GM12864 (cell line): ENCODE measurements at places on chromosomes 16 and 17.

- no peak for DNase-seq
Measured at GRCh38 chr16:25093208-25094061, 18.1 kb upstream of the LCMT1 start.

DNA sequence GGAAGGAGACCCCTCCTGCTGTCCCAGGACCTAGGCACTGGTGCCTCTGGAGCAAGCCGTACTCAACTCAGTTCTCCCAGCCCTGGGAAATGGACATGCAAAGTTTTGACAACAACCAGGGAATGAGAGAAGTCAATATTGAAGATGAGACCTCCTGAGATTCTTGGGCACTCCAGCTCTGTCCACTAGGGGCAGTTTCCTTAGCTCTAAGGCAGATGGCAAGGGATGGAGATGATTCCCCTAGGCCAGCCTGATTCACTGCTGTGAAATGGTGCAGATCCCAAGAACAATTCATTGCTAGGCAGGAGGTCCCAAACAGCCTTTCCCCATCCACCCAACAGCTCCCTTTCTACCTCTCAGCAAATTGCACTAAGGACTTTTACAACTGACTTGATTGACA, 20.5 kb upstream of the SDR42E2 start:
- no peak for DNase-seq

DNA sequence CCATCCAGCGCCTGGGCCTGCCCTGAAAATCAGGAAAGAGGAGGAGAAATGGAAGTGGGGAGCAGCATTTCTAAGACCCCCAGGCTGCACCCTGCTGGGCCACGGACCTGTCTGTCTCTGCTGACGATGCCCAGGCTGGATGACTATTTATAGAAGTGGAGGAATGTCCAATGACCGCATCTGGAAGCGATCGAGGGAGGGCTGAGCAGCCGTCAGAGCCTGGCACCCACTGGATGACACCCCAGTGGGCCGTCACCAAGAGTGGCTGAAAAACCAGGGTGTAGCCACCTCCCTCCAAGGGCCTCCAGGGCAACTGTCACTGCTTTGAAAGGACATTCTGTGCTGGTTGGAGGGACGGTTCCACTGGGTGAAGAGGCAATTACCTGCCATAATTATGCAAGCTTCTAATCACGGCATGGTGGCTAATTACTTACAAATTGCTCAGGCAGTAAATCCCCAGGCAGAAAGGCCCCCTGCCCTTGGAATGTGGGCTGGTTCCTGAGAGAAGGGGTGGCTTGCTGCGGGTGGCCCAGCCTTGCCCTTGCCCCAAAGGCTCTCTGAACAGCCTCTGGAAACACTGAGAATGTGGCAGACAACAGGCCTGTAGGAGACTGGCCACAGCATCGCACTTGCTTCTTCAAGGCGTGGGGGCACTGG, 332.1 kb downstream of the C16orf95 start:
- no peak for DNase-seq

GRCh38 chr17:80991645-80992076, at the start of gene CHMP6:
Gene CHMP6, plus strand, starts transcription at chr17:80991841. Its CDS starts 78 bp downstream, at chr17:80991919.
- no peak for DNase-seq

GRCh38 chr17:68127914-68128313, 92.4 kb downstream of the KPNA2 start:
- DNase-seq: no peak

- no peak for DNase-seq
Measured at GRCh38 chr17:58339755-58340404, 11.3 kb upstream of the TSPOAP1 start.

DNA sequence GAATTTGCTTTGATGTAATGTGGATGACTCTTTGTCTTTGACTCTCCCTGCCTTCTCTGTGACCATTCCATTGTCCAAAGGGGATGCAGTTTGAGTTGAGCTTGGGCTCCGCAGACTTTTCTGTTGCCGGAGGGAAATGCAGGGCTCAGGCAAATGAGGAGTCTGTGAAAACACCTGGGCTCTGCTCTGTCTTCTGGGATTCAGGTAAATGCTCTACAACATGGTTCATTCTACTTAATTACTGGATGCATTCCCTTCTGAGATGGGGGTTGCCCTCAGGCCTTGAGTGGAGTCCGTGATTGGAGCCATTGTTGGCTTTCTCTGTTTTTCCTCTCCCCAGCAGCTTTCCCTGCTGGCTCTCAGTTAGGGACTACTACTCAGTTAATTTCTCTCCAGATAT, 26.4 kb upstream of the SPNS2 start:
- no peak for DNase-seq

- DNase-seq: no peak
Measured at GRCh38 chr17:35998018-35998545, 3.3 kb downstream of the CCL15 start.

DNA sequence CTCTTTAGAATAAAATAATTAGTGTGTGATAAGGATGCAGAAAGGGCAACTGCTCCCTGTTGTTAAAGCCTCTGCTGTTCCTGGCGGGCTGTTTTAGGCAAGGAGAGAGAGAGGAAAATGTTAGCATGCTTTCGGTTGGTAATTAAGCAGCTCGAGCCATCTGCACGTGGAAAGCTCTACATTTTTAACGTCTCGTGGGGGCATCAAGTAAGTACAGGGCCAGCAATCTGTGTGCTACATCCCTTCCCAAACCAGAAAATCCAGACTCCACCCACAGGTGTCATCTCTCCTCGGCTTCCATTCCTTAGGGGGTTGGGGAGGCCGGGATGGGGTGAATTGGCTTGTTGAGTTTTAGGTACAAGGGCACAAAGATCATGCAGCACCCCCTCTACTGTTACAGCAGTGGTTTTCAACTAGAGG, 62.4 kb upstream of the MARCHF10 start:
- no peak for DNase-seq

DNA sequence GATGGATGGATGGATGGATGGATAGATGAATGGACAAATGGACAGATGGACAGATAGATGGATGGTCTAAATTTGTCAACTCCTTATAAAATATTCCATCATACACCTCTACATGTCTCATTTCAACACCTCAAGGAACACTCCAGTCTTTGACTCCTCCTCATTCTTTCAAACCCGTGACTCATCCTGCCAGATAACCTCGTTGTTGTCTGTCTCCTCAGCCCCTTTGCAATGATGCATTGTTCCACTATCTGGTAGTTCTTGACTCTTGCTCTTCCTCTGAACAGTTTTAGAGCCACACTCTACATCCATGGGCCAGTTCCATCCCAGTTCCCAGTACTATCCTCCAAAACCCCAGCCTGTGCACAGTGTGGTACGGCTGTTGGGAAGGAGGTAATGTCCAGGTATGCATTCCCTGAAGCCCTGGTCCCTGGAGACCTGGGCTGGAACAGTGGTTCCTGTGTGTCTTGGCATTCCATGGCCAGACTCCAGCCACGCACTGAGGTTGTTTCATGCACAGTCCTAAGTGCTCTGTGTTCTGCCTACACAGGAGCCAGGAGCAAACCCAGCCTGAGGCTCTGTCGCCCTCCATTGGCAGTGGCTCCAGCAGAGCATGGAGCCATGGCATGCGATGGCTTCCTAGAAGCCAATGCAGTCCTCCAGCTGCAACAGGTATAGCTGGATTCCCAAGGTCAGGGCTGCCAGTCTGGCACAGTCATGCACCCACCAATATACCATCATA, 105.7 kb downstream of the C17orf67 start:
- DNase-seq: no peak

DNA sequence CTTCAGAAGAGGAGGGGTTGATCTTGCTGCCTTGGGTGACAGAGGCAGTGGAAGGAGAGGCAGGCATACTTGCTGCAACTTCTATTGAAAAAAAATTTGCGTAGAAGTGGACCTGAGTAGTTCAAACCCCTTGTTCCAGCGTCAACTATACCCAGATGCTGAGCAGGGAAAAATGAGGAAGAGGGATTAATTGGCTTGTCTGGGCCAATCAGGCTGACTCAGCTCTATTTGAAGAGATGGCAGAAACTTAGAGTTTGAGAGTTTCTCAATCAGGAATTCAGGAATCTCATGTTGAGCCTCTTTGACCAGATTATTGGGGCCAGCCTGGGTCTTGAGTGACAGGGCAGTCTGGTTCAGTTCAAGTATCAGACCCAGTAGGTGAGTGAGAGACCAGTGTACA, 17.6 kb downstream of the CASC3 start:
- DNase-seq: no peak

- DNase-seq: no peak
Measured at GRCh38 chr16:782258-782657, 5.9 kb downstream of the RPUSD1 start.

GRCh38 chr17:50637829-50638605, 3.3 kb downstream of the ABCC3 start:
- DNase-seq: no peak

- no peak for DNase-seq
Measured at GRCh38 chr16:583470-583814, 6.4 kb upstream of the RAB40C start.

- DNase-seq: no peak
Measured at GRCh38 chr17:57577751-57578607, 167.1 kb downstream of the CCDC182 start.

DNA sequence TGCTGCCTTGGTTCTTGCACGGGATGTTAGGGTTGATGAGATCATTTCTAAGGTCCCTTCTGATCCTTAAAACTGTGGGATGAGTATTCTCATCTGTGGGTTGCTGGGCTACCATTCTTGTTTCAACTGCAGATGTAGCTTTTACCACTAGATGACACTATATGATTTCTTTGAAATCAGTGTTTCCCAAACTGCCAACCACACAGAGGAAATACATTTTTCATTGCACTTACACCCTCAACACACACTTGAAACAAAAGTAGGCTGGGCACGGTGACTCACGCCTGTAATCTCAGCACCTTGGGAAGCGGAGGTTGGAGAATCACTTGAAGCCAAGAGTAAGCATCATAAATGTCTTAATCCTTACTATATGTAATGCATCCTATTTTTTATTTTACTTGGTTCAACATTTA, 15.3 kb downstream of the LCMT1 start:
- DNase-seq: no peak

DNA sequence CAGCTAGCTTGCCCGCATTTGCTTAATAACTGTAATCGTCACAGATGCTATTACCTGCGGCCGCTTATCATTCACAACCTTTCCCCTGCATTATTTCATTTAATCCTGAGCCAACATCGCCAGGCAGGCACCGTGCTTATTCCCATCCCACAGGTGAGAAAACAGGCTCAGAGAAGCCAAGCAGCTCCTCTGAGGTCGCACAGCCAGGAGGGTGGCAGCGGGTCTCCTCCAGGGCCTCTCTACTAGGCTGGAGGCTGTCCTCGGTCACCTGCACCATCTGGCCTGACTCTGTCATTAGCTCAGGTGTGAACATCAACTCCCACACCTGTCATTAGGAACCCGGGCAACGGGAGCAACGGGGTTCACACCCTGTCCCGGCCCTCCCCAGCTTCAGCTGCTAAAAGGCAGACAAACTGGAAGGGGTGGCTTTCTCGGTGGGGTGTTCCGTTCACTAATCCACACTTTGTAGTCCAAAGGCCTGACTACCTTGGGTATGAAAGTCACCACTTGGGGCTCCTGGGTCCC, 3.0 kb downstream of the PPL start:
- no peak for DNase-seq

DNA sequence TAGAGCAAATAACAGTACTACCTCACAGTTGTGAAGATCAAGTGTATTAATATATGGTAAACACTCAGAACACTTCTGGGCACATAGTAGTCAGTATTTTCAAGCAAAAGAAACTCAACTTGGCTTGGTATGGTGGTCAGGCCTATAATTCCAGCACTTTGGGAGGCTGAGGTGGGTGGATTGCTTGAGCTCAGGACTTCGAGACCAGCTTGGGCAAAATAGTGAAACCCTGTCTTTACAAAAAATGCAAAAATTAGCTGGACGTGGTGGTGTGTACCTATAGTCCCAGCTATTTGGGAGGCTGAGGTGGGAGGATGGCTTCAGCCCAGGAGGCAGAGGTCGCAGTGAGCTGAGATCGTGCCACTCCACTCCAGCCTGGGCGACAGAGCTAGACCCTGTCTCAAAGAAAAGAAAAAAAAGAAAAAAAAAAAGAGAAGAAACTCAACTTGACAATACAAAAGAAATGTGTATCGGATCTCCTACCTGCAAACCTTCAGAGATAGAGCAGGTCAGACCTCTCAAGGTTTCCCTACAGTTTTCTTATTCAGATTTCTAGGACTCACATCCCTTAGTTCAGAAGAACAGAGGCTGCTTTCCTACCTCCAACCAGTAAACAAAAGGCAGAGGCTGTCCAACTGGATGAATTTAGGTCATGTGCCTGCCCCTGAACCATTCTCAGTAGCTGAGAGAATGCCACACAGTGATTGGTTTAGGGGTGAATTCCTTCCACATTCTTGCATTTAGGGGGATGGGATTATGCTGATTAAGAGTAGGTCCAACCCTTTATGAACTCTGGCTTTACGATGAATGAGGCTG, 1.7 kb upstream of the KPNA2 start:
- no peak for DNase-seq

- no peak for DNase-seq
Measured at GRCh38 chr16:278863-279366, 1.5 kb upstream of the ARHGDIG start.

GRCh38 chr16:85428168-85428898, 184.8 kb upstream of the GSE1 start:
- DNase-seq: no peak

- no peak for DNase-seq
Measured at GRCh38 chr16:71201054-71201453, 29.5 kb downstream of the HYDIN start.

- no peak for DNase-seq
Measured at GRCh38 chr17:75241996-75242460, 19.4 kb downstream of the GGA3 start.

GRCh38 chr17:50947782-50948543, 81.8 kb upstream of the TOB1 start:
- no peak for DNase-seq

DNA sequence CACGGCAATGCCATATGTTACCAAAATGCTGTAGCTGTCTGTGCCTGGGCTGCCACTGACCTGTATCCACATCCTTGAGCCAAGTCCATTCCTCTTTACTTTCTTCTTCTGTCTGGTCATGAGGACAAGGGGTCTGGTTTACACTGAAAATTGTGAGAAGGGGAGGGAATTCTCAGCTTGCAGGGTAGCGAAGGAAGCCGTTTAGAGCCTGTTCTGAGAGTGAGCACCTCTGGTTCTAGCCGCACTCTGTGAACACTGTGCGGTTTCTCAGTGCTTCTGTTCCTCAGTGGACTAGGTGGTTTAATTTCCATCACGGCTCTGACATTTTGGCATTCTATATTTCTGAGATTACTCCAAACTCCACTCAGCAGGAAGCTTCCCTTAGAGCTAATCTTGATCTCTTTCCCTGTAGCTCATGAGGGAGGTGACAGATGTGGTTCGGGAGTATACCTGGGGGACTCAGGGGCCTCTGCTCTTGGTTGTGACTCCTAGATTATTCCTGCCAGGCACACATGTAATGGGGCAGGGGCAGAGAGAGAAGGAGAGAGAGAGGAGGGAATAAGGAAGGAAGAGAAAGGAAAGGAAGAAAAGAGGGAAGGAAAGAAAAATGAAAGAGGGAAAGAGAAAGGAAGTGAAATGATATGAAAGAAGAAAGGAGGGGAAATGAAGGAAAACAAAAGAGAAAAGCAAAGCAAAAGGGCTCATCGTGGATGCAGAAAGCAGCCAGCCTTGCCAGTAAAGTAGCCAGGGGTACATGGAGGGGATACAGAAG, 14.2 kb upstream of the TBX21 start:
- DNase-seq: no peak

- DNase-seq: no peak
Measured at GRCh38 chr17:13346996-13347762, 254.6 kb downstream of the HS3ST3A1 start.

GRCh38 chr16:72262711-72263110, 90.8 kb upstream of the PMFBP1 start:
- no peak for DNase-seq
